ENCODE measurements at places on chromosomes 4 and X.

GRCh38 chr4:153402366-153402765, 57.9 kb downstream of the MND1 start:
- DNase-seq, result no peak

GRCh38 chr4:176236946-176237345, 32.1 kb downstream of the ASB5 start:
- DNase-seq, result no peak

- no peak for DNase-seq
Measured at GRCh38 chrX:15594371-15594770, 6.4 kb downstream of the ACE2 start.

- no peak for DNase-seq
Measured at GRCh38 chr4:151302432-151302831, 23.0 kb downstream of the SH3D19 start.

DNA sequence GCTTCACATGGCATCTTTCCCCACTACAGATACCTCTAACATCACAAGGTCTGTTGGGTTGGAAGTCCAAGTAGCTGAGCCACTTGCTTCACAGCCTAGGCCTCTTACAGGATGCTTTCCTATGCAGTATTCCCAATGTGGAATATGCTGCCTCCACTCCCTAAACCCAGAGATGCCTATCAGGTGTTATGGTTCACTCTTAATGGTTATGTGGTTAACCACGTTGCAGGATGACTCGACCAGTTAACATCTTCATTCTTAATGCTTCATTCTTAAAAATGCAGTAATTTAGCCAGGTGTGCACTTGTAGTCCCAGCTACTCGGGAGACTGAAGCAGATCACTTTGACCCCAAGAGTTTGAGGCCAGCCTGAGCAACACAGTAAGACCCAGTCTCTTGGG, 24.2 kb downstream of the HAUS3 start:
- DNase-seq, result no peak

DNA sequence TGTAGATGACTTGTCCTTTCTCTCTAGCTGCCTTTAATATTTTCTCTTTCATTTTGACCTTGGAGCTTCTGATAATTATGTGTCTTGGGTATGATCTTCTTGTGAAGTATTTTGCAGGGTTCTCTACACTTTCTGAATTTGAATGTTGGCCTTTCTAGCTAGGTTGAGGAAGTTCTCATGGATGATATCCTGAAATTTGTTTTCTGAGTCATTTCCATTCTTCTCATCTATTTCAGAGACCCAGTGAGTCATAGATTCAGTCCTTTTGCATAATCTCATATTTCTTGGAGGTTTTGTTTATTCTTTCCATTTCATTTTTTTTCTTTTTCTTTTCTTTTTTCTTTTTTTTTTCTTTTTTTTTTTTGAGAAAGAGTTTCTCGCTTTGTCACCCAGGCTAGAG, 585.7 kb upstream of the PABPC4L start:
- no peak for DNase-seq

GRCh38 chrX:150594584-150594983, 26.2 kb downstream of the MTM1 start:
- DNase-seq, result no peak

- DNase-seq, result no peak
Measured at GRCh38 chr4:73406548-73406875, 2.4 kb downstream of the ALB start.

DNA sequence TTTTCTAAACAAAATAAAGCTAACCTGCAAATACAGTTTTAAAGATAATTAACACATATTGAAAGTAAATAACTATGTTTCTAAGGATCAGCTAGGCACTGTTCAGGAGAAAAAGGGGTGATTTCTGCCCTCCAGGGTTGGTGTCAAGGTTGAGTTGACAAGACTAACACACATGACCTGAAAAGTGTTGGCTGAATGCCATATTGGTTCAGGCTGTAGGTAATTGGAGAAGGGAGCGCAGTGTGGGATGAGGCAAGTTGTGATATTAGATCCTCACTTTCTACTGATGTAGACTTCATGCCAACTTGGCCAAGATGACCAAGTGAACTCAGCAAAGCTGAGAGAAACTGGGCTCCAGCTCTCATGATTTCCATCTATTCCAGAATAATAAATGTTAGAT, 42.2 kb downstream of the PPM1K start:
- no peak for DNase-seq

DNA sequence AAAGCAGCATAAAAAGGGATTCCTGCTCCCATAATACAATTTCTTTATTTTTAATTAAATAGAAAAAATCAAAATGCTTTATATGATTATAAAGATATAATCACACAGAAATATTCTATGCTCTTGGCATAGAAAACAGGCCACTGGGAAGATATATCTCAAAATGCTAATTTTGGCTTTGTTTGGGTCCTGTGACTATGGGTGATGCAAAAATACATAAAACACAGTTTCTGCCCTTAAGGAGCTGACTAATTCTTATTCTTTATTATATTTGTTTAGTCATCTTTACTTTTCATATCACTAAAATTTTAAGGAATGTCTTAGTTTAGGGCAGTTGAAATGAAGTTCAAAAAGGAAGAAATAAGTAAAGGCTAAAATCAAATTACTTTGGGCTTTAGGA, 7.0 kb upstream of the BMP3 start:
- DNase-seq, result no peak

GRCh38 chrX:45758738-45759397, 558.2 kb upstream of the DIPK2B start:
- no peak for DNase-seq

GRCh38 chr4:21387683-21388082, 560.9 kb downstream of the KCNIP4 start:
- DNase-seq, result no peak

DNA sequence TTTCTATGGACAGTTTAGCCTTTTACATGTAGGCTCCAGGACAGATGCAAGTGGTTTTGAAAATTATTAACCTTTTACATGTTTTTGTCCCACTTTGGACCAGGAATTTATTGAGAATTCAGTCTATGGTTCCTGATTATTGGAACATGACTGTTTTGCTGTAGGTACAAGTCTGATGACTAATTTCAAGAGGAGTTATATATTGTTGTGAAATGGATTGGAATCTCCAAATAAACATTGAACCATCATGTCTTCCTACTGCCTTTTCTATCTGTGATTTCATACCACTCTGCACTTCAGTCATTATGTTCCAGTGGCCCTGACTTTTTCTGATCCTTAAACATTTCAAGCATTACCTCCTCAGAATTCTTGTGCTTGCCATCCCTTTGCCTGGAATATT, 35.9 kb downstream of the TBC1D19 start:
- DNase-seq, result no peak

- DNase-seq, result no peak
Measured at GRCh38 chr4:119081542-119081859, 54.1 kb upstream of the MYOZ2 start.

DNA sequence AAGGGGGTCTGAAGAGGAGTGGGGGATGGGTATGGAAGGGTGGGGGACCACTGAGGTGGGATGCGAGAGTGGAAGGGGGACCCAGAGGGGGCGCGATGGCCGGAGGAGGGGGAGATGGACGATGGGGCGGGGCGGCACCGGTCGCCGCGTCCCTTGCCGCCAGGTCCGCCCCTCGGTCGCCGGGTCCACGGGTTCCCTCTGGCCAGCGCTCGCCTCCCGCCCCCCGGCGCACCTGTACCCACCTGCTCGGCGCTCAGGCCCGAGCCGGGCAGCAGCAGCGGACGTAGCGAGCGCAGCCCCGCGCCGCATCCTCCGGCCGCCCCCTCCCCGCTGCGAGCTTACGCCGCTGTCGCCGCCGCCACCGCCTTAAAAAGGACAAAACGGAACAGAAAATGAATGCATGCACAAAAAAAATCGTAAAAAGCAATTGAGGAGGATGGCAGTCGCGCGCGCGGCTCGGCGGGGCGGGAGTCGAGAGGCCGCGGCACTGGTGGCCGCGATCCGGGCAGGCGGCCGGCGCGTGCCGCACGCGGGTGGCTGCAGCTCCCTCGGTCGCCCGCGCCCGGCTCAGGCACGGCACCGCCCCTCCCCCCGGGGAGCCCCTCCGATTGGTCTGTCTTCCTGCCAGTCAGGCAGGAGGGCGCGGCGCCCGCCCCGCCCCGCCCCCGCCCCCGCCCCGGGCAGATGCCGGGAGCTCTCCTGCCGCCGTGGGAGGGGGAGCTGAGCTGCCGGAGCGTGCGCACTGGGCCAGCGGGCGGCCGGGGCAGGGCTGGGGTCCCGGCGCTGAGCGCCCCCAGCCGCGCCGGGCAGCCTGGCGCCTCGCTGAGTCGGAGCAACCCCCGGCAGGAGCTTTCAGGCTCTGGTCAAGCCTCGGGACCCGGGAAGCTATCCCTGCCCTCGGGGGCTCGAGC, at the start of gene JAKMIP1:
Gene JAKMIP1, minus strand, starts transcription at position 539 of the 911 bp plus-strand sequence. CDS start 87,699 bp downstream, outside the sequence.
- DNase-seq, result peak; percentile 80

DNA sequence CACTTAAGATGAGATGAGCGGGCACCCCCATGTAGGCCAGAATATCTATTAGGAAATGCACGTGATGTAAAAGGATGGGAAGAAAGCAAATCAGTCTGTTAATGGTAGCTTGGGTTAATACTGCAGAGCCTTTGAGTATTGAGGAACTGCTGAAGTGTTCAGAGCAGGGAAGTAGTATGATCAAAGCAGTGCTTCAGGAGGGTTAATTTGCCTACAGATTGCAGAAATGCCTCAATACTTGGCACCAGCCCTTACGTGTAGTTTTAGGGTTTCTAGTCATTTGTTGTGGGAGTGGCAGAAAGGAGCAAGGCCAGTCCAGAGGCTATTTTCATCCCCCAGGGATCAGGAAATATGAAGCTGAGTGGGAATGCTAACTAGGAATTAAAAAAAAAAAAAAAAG, 19.7 kb downstream of the ZFX start:
- no peak for DNase-seq

DNA sequence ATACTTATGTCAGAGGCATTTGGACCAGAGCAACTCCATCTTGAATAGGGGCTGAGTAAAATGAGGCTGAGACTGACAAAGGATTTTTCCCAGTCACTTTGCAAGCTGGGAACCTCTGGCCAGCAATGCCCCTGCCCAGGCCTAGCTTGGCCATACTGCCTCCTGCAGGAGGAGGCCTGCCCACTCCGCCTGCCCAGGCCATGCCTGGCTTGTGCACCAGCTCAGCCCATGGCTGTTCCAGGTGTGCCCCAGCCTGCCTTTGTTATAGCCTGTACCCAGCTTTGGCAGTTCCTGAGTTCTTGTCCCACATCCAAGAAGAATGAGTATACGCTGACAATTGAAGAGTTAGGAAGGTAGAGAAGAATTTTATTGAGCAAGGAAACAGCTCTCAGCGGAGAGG, 176.1 kb downstream of the AASDH start:
- no peak for DNase-seq

GRCh38 chr4:159977907-159978617, 875.2 kb downstream of the RAPGEF2 start:
- no peak for DNase-seq

GRCh38 chrX:19647731-19648588, 132.7 kb upstream of the MAP3K15 start:
- no peak for DNase-seq

GRCh38 chr4:175758050-175759024, 53.7 kb downstream of the GPM6A start:
- DNase-seq, result no peak

DNA sequence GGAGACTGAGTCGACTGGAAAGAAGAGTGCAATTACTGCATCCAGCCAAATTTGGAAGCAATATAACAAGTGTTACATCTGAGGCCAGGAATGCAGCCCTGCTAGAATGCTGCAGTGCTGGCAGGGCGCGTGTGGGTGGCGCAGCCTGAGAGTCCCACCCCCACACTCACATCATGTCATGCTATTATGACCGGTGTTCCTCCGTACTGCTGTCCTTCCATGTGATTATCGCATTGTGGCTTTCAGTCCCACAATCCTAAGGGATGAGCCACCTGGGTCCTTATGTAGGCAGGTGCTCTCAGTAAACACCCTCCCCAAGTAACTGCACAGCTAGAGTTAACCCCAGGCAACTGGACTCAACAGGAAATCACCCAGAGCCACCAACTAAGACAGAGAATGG, 122.6 kb upstream of the CPEB2 start:
- no peak for DNase-seq

DNA sequence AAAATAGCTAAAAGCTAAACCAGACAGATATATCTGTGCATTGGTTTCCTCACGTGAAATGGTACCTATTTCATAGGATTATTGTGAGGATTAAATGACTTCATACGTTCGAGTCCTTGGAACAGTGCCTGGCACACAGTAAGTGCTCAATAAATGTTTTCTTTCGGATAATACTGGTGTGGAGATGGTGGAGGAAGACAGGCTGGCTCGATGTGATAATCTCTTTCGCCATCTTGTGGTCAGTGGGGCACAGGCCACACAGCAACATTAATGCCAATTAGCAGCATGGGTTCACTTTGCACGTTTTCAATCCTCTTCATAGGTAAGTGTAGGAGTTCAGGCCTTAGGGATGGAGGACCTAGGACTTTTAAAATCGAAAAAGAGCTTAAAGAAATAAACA, 9.3 kb downstream of the PAGE4 start:
- no peak for DNase-seq

DNA sequence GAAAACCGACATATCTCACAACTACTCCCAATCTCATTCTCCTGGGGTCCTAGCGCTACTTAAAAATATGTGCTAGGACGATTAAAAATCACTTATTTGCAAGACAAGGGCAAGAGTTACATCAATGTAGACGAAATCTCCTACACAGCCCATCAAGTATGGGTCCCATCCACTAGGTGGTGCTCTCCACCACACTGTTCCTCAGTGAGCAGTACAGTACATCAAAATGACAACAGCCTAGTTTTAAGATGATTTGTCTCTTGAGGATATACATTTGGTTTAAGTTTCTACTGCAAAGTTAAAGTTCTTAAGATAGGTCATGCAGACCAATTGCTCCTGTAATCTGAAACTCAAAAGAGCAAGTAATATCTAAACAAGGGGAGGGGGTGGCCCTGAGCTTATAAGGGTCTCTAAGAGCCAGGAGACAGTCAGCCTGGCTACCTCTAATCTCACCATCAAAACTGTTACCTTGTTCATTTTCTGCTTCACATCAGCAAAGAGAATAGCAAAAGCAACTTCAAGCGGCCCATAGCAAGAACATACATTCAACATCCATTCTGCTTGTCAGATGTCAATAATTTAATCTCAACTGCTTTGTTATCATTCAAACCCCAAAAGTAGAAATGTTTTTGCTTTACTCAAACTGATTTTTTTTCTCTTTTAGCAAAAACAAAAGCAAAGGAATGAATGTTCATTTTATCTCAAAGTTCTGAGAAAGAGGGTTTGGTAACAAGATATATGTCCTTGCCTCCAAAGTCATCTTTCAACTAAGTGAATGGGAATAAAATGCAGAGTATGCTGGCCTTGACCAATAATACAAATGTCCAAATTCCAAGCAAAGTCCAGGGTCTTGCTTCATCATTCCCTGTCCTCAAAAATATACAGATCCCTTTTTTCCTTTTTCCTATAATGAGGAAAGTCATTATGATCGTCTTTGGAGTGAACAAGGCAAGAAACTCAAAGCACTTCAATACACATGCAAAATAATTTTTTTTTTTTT, 53.1 kb downstream of the STX18 start:
- DNase-seq, result peak; percentile 57

DNA sequence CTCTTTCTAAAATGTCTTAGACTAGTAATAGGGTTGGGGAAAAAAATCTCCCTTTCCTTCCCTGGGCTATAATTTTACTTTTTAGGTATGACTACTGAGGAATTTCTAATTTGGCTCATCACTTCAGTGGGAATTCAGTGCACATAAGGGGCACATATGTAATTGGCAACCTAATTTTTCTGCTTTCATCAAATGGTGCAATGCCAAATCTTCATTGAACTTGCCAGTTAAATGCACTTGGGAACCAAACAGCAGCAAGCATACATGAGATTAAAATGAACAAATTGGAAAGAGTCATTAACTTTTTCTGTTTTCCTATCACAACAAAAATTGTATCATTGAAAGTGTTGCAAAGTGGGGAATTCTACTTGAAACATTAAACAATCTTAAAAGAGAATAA, 2.9 kb upstream of the CCSER1 start:
- DNase-seq, result no peak
